Neural crest cell (in vitro differentiated cells): ENCODE measurements at places on chromosomes 6 and 20. TPM values are rescaled to one million over a fixed set of nuclear protein-coding genes. Genes with fewer than 3 reads are reported as not detected.

OR14J1 gene
- total RNA-seq: not detected in 2 replicates

TREM2 gene
- total RNA-seq: not detected in 2 replicates

TDRD6 gene
- 0.05 and 0.16 TPM in 2 replicates for total RNA-seq

LY6G6F gene
- not detected in 2 replicates for total RNA-seq

COX7A2 gene
- 346 and 360 TPM in 2 replicates for total RNA-seq

FGD2 gene
- total RNA-seq: not detected in 2 replicates

FERMT1 gene
- 0.23 TPM in 1 of 2 replicates, not detected in the other for total RNA-seq

- no peak for DNase-seq
These were observed 121.0 kb downstream of the FHL5 start for GRCh38 chr6:96683819-96684528.

GRCh38 chr6:155936127-155936526 is 480.5 kb upstream of the NOX3 start:
- DNase-seq: no peak

DNA sequence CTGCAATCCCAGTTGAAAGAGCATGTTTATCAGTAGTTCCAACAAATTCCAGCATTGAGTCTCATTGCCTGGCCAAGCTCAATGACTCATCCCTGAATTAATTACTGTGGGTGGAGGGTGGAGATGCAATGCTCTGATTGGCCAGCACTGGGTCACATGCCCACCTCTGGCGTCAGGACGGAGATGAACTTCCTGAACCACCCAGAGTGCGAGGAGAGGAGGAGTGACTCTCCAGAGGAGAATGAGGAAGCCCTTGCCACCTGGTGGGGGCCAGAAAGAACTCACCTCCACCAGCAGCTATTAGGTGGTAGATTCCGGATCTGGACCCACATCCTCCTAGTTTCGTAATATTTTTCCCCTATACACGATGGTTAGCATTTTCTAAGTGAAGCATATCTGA is 283.9 kb downstream of the TBC1D7 start:
- no peak for DNase-seq

- no peak for DNase-seq
These were observed 524.6 kb upstream of the CDH4 start for GRCh38 chr20:60727425-60727824.

GRCh38 chr20:48128436-48128835 is 343.2 kb upstream of the SULF2 start:
- DNase-seq: no peak

DNA sequence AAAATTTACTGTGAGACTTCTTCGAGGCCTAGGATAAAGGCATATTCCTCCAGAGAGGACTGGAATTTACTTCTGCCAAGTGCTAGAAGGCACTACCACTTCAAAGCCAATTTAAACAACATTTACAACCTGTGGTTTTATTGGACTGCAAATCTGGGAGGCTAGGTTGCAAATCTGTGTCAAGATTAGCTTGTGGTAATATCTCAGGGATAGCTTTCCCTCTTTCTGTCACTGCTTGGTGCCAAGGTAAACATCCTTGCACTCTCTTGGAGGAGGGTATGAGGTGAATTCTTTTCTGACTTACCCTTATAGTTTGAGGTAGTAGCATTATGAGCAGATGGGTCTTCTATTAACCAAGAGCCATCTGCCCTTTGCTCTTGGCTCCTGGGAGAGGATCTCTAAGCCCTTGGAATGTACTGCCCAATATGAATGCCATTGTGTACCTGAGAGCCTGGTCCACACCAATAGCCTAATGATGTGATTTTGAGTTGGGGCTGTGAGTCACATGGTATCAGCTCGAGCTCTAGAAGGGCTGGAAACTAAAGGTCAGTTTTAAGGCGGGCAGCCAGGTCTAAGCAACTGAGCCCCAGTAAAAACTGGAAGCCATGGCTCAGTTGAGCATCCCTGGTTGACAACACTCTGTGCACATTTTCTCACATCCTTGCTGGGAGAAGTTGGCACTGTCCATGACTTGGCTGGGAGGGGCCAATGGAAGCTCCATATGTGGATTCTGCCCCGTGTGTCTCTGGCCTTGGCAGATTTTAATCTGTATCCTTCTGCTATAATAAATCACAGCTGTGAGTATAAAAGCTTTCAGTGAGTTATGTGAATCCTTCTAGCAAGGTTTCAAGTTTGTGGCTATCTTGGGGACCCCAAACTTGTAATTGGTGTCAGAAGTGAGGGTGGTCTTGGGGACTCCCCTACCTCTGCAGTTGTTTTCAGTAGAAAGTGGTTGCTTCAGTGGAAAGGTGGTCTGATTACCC is 188.1 kb downstream of the UBE3D start:
- DNase-seq: no peak

GRCh38 chr20:47927385-47927851 is 142.1 kb upstream of the SULF2 start:
- DNase-seq: no peak

DNA sequence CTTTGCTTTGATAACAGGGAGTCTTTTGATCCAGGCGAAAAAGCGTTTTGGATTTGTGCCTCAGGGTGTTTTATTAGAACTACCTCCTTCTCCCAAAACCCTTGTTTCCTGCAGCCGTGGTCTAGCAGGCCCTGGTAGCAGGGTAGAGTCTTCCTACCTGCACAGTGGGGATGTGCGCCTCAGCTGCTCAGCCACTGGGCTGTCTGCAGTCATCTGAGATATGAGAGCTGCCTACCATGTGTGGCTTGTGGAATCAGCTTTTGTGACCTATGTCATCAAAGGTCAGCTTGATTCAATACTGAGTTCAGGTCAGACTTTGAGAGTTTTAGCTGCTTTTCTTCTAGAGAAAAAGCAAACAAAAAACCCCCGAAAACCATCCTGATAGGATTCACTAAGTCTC is 279.5 kb downstream of the CLIC5 start:
- no peak for DNase-seq

DNA sequence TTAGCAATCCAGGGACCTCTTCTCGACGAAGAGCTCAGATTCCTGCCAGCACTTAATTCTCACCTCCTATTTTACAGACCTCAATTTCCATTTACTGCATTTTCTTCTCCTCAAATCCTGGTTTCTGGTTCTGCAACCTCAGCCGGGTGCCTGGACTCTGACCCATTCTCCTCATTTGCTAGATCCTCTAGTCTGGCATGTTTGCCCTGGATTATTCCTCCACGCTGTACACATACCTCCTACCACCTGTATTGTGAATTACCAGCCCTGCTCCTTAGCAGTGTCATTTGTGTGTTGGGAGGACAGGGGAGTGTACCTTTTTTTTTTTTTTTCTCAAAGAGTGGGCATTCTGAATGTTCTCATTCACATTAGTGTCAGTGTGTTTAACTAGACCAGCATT is 204.4 kb downstream of the ZMYND8 start:
- DNase-seq: no peak

GRCh38 chr20:49165611-49166010 is 22.5 kb downstream of the STAU1 start:
- no peak for DNase-seq

DNA sequence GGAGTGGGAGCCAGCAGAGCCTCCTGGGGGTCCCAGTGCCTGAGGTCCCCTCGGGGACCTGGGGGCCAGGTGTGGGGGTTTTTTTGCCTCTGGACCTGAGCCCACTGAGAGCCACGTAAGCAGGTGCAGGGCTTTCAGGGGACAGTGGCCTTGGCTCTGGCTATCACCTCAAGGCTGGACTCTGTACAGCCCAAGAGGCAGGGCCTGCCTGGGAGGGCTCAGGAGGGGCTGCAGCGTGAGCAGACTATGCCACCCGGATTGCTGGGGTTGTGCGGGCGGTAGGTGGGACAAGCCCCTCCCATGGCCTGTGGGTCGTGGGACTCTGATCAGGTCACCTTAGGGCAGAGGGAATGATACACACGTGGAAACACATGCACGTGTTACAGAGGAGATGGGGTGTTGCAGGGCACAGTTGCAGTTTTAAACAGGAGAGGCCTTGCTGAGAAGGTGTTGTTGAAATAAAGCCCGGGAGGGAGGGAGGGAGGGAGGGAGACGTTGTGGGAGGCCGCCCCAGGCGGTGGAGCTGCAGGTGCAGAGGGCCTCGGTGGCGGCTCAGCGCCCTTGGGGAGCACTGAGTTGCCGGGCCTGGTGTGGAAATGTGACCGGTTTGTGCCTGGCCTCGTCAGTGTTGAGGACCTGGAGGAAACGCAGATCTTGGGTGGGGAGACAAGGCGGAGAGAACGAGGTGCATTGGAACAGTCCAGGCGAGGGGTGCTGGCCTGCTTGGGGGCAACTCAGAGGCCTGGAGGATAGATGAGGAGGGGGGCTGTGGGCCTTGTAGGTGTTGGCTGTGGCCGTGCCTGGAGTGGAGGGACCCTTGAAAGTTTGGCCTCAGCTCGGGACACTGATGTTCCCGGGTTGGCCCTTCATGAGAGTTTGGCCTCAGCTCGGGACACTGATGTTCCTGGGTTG is 2.3 kb downstream of the TCEA2 start:
- DNase-seq: no peak
